ENCODE measurements at places on chromosomes 4 and X.

DNA sequence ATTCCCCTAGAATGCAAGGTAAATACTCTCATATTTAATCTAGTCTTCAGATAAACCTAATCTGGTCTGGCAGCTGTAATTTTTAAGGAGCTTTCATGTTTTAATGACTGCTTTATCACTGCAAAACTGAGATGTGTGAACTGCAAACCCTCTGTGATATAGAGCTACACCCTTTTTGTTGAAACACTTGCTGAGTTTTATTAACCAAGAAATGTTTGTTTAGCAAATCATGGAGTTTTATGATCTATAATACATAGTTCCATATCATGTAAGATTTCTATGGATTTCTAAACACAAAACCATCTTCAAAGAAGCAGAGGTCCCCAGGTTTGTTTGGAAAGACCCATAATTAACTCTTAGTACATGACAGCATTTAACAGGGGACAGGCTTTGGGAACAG, 126.4 kb downstream of the BTC start:
- no peak for DNase-seq

GRCh38 chrX:130688360-130688759, 214.6 kb downstream of the ENOX2 start:
- no peak for DNase-seq

GRCh38 chrX:134244043-134244442, 7.1 kb downstream of the CCDC160 start:
- DNase-seq = no peak

DNA sequence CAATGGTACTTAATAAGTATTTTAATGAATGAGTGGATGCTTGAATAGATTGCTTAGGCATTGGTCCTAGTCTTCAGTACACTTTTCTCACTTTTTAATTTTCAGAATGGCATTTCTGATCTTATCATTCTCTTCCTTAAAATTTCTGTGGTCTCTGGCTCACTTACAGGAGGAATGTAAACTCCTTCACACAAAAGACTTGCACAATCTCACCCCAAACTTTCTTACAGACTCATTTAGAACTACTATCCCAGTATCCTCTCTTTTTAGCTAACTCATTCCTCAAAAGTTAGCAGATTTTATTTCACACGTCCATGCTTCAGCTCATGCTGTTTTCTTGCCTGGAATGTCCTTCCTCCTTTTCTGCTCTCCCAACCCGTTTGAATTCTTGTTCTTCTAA, 350.1 kb downstream of the GRXCR1 start:
- no peak for DNase-seq

GRCh38 chr4:177349191-177349590, 39.5 kb downstream of the NEIL3 start:
- no peak for DNase-seq

GRCh38 chr4:70713453-70714078, 8.2 kb upstream of the RUFY3 start:
- no peak for DNase-seq

GRCh38 chr4:134276476-134276875, 74.9 kb upstream of the PABPC4L start:
- no peak for DNase-seq

DNA sequence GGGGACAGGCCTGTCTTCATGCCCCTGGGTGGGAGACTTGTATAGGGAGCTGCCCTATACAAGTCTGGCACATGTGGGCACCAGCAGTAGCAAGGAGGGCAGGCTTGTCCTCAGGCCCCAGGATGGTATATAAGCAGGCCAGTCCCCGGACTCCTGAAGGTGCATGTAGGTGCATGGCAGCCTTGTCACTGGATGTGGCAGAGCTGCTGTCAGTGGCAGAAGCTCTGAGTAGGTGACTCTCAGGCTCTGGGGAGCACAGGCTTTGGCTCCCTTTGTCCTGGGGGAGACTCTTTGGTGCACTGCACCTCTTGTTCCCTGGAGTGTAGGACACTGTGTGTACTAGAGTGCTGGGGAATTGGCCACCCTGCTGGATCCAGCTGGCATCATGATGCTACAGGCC, 376.7 kb upstream of the DIPK2B start:
- DNase-seq = no peak

GRCh38 chr4:18234108-18234507, 212.6 kb upstream of the LCORL start:
- DNase-seq = no peak

DNA sequence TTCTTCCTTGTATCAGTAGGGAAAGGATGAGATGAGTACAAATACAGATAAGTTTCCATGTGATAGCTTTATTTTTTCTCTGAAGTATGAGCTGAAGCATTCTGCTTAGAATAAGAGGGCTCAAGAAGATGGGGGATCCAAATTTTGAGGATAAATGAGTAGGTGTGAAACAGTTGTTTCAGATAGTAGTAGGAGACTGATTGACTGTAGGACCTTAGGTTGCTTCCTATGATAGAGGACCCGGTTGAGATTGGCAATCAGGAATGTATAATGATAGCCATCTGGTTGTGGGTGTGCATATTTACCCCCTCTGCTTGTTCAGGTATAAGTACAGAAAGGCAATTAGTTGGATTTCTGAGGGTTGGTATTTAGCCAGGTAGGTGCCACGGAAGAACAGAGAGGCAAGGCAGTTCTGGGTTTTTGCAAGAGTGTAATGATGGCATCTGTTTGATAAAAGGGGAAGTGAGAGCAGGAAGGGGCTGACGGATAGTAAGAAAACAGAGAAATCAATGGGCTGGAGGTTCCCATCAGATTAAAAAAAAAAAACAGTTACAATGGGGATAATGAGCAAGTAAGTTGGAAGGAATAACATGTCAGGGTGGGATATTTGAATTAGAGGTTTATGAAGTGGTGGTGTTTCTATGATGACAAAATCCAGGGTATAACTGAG, 13.7 kb downstream of the OCRL start:
- DNase-seq = no peak

GRCh38 chr4:125097729-125098128, 217.0 kb upstream of the FAT4 start:
- DNase-seq = no peak

DNA sequence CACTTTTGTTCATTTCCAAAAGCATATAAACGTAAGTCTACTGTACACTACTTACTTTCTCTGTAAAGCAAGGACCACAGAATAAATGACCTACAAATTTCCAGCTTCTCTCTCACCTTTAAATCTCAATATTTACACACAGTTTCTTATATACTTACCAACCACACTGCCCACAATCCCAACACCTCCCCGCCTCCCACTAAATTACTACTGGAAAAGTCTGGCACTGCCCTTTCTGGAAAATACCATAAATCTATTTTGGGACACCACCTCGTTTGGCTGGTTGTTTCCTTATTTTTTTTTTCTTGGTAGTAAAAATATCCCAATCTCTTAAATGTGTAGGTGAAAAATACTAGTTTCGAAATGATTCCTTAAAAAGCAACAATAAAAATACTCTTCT, 19.6 kb downstream of the FAT1 start:
- no peak for DNase-seq

GRCh38 chrX:581720-582298, 48.8 kb upstream of the SHOX start:
- DNase-seq = no peak

Data from putamen (tissue), 1 donor.